ENCODE measurements at places on chromosomes 16 and 17. TPM values are rescaled to one million over a fixed set of nuclear protein-coding genes. Genes with fewer than 3 reads are reported as not detected.
A peak's percentile ranks its signal among the peaks of the same experiment; 100 is the strongest.

GRCh38 chr16:50667497-50668367 lies 13.4 kb downstream of the SNX20 start:
- DNase-seq = no peak

DNA sequence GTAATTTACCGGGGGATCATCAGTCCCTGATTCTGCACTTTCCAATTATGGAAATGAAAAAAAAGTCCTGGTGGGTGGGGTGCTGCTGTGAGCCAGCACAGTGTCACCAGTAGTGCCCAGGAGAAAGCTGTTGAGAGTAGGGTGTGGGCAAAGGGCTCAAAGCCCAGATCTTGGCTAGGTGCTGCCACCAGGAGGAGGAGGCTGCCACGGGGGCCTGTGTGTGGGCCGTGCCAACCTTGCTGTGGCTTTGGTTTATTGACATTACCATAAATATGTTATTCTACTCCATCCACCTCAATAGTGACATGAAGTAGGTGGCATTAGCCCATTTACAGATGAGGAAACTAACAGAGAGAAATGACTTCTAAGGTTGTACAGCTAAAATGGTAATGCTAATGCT lies 6.7 kb upstream of the PRPSAP2 start:
- DNase-seq = no peak

Gene KCNH4
- 0.11 TPM for total RNA-seq

GRCh38 chr16:84220851-84221250 lies 19.0 kb downstream of the KCNG4 start:
- DNase-seq = no peak

Gene DHRS7C
- not detected for total RNA-seq

DNA sequence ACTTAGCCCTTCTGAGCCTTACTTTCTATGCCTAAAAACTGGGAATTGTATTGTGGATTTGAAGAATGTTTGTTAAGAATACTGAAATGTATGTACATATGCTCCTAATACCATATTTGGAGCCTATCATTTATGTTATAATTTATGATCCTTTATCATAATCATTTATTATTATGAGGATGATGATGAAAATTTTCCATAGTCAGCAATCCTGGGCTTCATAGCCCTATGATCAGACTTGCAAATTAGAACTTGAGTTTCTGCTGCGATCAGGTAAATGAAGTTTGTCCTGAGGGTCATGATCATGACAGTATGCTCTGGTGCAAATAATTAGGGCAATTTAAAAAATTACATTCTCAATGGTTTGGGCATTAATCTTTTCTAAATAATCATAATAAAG lies 147.4 kb downstream of the CA10 start:
- DNase-seq = no peak

Gene CDT1
- 3.0 TPM for total RNA-seq

Gene INPP5K
- total RNA-seq = 46.5 TPM

- DNase-seq = peak; percentile 68
Observed at GRCh38 chr16:21708533-21709115, 44.9 kb downstream of the OTOA start.

DNA sequence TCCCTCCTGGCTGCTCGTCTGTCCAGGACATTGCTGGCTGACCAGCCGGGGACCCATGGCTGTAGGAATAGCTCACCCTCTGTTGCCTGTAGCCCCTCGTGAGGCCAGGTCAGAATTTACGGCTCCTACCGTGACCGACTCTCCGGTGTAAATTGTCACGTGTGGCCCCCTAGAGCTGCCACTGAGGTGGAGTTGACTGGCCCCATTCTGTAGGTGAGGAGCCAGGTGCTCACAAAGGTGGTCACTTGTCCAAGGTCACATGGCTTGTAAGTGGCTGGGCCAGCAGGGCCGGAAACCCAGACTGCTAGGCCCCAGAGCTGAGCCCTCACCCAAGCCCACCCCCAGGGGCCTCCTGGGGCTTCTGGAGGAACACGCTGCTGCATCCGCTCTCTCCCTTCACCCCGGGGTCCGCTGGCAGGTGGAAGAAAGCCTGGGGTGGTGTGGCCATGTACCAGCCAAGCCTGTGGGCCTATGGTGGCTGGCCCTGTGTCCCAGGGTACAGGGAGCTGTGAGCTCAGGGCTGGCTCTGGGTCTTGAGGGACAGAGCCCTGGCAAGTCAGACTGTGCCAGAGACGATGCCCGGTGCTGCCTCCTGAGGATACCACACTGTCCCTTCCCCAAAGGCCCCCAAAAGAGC lies 120.7 kb downstream of the RAB11FIP4 start:
- no peak for DNase-seq

Gene TBX6
- total RNA-seq = 1.7 TPM

Gene NPIPB13
- total RNA-seq = 8.4 TPM

GRCh38 chr17:8791910-8792270 lies 7.3 kb downstream of the MFSD6L start:
- DNase-seq = no peak

DNA sequence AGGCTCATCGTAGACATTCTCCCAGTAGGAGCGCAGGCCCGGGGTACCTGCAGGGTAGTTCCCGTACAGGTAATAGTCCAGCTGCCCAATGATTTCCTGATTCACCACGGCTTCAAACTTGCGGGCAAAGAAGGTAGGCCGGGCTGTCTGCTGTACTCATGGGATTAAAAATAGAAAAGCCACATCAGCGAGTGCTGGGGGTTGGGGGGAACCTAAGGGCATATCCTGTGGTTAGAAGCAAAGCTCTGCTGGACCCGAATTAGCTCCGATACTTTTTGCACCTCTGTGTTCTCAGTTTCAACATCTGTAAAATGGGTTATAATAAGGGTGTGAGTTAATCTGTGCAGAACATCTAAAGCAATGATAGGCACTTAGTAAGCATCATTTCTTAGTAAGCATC lies 336.2 kb downstream of the XYLT1 start:
- no peak for DNase-seq

DNA sequence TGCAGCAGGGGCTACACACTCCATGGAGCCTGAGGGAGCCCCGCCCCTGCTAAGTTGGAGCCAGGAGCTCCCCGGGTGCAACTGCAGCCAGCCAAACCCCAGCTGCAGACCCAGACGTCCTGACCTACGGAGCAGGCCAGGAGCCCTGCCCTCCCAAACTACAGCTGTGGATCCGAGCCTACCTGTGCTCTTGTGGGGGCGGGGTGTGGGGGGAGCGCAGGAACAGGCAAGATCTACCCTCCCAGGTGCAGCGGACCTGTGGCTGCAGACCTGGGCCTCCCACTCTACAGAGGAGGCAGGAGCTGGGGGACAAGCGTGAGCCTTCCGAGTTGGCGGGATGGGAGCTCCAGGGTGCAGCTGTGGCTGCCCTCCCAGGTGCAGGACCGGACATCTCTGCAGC lies 29.7 kb upstream of the MYLK3 start:
- DNase-seq = no peak
